Inflammatory macrophage treated with lipopolysaccharide for 4 hours (primary cell): ENCODE measurements at places on chromosomes 1 and 21.

DNA sequence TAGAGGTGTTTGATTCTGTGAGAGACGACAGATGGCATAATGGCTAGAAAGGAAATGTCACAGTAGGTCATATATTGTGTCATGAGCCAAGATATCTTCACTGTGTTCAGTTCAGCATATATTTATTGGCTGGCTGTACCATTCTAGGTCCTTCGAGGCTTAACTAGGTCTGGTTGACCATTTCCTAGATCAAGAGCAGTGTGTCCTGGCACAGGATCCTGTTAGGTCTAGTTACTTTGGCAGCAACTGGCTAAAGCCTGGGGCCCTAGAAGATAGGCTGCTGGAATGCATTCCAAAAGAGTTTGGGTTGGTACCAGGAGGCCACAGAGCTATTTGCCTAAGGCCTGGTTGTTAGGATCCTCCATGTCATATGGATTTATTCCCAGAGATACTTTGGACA lies 20.9 kb downstream of the ZBTB40 start:
- DNase-seq, result no peak

- DNase-seq, result no peak
Measured at GRCh38 chr1:116405241-116406135, 32.4 kb downstream of the ATP1A1 start.

GRCh38 chr1:231035799-231036198 lies 4.3 kb downstream of the FAM89A start:
- no peak for DNase-seq

DNA sequence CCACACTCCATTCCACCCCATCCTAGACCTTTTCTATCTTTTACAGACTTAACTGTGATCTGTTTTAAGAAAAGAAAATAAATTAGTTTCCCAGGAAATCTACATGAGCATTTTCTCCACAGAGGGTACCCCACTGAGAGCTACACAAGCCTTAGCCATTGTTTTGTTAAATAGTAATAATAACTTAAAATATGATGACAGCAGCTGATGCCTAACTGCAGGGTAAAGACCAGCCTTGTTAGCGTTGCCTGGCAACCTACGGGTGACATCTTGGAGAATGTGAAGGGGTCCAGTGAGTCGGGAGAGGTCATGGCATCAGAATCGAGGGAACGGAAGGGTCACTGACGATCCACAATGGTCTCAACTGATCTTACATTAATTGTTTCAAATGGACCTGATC lies 233.2 kb upstream of the PBX1 start:
- DNase-seq, result no peak

- DNase-seq, result no peak
Measured at GRCh38 chr1:165896277-165896676, 68.9 kb downstream of the UCK2 start.

DNA sequence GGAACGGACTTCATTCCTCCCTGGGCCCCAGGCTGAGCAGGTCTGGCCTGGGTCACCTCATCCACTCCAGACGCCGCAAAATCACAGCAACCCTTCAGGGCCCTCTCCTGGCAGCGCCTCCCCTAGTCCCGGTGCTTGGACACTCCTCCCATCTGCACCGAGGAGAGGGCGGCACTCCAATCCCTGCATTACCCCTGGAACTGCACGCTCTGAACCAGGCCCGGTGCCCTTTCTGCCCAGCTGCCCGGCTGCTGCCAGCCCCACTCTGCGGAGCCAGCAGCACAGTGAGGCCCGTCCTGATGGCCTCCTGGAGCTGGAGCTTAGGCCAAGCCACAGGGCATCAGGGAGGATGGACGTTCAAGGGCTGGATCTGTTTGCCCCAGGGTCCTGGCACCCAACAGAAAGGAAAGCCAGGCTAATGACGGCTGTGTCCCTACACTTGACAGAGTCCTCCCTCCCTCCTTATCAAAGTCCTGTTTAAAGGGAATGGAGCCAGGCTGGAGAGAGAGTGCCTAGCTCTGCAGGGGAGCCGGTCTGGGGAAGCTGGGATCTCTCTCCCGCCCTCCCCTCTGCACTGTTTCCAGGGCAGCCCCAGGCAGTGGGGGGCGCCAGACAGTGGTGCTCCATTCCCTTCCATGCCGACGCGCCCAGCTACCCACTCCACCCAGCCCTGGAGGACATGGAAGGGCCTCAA lies 12.7 kb downstream of the COL6A2 start:
- no peak for DNase-seq

DNA sequence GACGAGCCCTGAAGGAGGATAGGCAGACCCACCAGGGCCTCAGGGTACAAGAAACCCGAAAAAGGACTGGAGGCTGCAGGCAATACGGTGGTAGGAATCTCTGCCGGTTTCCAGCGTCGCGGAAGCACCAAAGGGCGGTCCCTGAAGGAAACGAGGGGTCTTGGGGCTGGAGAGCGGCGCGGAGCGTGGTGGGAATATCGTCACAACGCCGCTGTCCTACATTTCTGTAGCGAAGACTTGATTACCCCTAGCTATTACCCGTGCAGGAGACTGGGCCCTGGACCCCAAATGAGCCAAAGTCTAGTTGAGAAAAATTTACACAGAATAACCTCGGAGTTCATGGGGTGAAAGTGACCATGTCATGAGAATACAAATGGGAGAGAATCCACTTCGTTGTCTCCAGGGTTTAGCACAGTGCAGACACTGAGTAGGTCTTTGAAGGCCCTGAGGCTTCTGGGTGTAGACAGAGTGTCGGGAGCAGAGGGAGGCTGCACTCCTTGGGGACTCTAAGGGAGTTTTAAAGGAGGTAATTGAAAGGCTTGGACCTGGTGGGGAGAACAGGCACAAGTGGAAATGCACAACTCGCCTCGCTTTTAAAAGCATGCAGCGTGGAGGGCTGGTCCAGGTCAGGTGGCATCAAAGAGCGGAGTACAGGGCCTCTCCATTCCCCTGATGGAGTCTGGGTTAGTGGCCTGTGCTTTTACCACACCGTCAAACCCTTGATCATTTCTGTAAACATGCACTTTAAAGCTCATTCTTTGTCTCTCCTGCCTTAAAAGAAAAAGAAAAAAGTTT lies 1.5 kb downstream of the ATP1A1 start:
- DNase-seq, result no peak

GRCh38 chr1:168887381-168887780 lies 158.4 kb upstream of the DPT start:
- no peak for DNase-seq

DNA sequence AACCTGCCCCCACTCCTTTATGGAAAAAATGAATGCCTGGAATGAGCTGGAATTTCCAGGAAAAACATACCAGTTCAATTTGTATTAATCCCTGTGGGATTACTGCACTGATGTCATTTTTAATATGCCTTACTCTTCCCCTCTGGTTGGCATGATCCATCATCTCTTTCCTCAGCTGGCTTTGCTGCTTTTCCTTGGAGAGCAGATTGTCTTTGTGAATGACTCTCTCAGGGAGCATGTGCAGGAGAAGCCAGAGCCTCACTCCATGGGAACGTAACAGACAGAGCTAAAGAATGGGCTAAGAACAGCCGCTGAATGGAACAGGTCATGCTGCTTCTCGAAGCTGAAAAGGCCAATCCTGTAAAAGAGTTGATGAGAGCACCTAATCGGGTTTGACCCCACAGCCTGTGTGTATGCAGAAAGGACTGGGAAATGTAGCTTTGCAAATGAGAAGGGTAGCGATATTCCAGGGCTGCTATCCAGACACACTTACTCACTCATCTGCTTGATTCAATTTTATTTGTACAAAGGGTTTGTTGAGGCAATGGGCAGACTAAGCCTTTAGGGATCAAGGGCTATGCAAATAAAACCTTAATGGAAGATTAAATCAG lies 20.7 kb downstream of the PHC2 start:
- no peak for DNase-seq

DNA sequence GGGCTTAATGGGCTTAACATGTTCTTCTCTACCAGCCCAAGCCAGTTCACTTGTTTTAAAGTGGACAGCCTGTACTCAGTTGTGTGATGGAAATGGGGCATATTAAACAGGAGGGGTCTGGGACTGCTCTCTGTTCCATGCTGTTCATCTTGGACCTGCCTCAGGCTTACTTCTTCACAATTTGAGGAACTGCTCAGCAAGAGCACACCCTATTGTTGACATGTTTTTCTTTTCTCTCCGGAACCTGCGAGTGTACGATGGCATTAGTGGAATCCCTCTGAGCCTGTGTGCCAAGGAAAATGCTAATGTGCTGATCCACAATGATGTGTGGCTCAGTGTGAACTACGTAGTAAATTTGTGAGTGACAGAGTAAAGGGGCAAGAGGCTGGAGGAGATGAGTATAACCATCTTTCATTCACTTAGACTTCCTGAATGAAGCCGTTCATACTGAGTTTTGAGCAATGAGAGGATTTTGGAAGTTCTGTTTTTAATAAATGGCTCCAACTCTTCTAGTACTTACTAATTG lies 6.9 kb downstream of the AHCYL1 start:
- DNase-seq, result no peak

DNA sequence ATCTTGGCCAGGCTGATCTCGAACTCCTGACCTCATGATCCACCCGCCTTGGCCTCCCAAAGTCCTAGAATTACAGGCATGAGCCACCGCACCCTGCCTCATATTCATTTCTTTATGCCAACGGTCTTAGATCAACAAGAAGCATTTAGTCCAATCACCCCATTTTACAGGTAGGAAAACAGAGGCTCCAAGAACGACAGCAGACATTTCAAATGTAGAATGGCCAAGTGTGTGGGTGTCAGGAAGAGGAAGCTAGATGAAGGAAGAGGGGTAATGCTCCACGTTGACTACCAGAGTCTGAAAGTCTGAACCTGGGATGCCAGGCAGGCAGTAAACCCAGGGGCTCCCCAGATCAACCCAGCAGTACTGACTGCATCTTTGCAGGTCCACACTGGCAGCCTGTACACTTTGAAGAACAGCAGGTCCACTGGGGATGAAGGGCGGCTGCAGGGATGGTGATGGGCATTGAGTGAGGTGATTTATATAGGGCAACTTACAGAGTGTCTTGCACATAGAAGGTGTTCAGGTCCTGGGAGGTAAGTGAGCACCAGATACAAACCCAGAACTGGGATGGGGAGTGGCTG lies 120.2 kb downstream of the EPHB2 start:
- peak; percentile 52 for DNase-seq
